Stimulated activated CD8-positive, alpha-beta memory T cell treated with anti-CD3 and anti-CD28 coated beads, Interleukin-15, amount 100 ng/mL, for 1 hour (primary cell): ENCODE measurements at places on chromosomes 4 and X.

- DNase-seq, result no peak
Measured at GRCh38 chrX:80537096-80537495, 116.8 kb downstream of the TENT5D start.

- DNase-seq, result no peak
Measured at GRCh38 chr4:120051253-120051652, 15.4 kb downstream of the MAD2L1 start.

DNA sequence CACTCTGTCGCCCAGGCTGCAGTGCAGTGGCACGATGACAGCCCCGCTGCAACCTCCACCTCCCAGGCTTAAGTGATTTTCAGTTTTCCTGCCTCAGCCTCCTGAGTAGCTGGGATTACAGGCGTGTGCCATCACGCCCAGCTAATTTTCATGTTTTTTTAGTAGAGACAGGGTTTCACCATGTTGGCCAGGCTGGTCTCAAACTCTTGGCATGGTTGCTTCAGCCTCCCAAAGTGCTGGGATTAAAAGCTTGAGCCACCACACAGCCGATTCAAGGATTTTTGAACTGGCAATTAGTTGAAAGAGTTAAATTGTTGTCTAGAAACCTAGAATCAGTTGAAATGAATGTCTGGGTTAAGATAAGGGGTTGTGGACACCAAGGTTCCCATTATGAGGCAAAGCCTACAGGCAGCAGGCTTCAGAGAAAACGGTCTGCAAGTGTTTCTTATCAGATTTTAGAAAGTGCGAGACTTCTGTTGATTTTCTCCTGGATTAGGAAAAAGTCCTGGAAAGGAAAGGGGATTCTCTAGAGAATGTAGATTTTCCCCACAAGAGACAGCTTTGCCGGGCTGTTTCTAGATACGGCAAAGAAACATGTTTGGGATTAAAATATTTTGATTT lies 8.3 kb upstream of the CCNI start:
- no peak for DNase-seq

DNA sequence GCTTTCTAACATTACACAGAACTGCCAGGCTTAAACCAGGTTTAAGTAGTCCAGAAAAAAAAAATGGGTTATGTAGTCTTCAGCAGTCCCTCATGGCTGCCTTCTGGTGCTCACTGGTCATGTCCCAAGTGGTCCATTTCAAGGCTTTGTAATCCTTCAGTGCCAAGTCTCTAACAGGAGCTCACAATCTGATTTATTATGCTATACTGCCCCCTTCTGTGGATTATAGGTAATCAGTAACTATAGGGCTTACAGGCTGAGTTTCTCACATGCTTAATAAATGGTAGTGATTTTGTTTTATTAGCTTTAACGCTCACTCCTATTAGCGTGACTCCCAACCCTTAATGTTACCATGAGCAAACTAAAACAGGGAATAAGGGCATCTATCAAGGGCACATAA lies 92.5 kb upstream of the EDA2R start:
- no peak for DNase-seq

DNA sequence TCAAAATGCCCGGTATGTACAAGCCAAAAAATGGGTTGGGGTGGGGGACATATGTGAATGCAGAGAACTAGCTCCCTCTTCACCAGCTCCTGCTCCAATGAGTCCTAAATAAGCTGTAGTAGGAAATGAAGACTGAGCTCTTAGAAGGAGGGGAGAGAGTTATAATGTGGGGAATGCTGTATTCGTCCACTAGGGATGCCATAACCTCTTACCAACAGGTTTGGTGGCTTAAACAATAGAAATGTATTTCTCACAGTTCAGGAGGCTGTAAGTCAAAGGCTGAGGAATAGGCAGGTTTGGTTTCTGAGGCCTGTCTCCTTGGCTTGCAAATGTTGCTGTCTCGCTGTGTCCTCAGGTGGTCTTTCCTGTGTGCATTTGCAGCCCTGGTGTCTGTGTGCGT lies 4.4 kb upstream of the INPP4B start:
- DNase-seq, result no peak

GRCh38 chrX:40573763-40574162 lies 7.0 kb upstream of the ATP6AP2 start:
- DNase-seq, result no peak
